Stimulated activated CD8-positive, alpha-beta memory T cell treated with anti-CD3 and anti-CD28 coated beads, Interleukin-2, amount 100 ng/mL, for 1 hour (primary cell): ENCODE measurements at places on chromosomes 1 and 21.

DNA sequence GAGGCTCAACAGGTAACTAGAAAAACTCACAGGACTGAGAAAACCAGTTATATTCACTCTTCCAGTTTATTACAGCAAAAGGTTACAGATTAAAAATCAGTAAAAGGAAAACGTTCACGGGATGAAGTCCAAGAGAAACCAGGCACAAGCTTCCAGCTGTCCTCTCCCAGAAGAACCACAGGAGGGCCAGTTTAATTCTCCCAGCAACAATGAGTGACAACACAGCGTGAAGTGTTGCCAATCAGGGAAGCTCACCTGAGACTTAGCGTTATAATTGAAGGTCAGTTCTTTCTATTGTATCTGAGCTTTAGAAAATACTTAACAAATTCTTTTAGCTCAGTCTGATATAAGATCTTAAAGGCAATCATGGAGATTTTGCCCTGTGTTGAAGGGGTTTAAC is 65.2 kb upstream of the TNR start:
- no peak for DNase-seq

DNA sequence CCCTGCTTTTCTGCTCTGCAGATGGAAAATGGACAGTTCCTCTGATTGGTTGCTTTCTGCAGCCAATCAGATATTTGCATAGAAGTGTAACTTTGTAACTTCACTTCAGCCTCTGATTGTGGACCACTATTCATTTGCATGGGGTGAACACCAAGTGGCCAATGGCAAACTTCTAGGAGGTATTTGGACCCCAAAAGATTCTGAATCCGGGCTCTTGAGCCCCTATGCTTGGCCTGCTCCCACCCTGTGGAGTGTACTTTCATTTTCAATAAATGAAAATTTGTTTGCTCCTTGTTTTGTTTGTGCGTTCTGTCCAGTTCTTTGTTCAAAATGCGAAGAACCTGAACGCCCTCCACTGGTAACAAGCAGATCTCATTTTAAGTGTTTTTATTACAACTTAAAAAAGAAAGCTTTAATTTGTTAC is 6.4 kb upstream of the GSTM4 start:
- no peak for DNase-seq

GRCh38 chr1:67711158-67711854 is 26.3 kb downstream of the GADD45A start:
- DNase-seq, result no peak

GRCh38 chr21:38392661-38393060 is 105.6 kb downstream of the ERG start:
- no peak for DNase-seq

GRCh38 chr1:9892563-9893528 is 17.2 kb downstream of the CTNNBIP1 start:
- no peak for DNase-seq

DNA sequence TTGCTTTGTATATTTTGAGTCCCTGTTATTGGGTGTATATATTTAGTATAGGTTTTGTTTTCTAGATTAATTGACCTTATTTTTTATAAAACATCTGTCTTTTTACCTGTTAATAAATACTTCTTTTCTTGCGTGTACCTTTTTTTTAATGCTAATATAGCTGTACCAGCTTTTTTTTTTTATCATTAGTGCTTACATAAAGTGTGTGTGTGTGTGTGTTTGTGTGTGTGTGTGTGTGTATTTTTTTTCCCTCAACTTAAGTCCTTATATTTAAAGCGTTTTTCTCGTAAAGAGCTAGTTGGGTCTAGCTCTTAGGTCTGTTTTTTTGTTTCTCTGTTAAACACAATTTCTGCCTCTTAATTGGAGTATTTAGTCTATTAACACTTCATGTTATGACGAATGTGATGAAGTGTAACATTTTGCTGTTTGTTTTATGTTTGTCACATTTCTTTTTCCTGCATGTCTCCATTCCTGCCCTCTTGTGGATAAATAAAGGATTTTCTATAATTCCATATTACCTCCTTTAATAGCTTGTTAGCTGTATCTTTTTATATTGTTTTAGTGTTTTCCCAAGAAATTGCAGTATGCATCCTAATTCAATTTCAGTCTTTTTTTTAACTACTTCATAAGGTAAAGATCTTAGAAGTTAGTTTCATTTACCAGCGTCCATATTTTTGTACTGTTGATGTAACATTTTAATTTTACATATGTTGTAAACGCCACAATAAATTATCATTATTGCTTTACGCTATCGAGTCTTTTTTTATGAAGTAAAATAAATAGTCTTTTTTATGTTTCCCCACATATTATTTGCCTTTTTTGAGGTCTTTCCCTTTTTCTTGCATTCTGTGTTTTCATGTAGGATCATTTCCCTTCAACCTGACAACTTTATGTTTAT is 4.3 kb downstream of the PRMT2 start:
- no peak for DNase-seq

GRCh38 chr21:32364387-32364786 is 28.4 kb downstream of the URB1 start:
- no peak for DNase-seq

DNA sequence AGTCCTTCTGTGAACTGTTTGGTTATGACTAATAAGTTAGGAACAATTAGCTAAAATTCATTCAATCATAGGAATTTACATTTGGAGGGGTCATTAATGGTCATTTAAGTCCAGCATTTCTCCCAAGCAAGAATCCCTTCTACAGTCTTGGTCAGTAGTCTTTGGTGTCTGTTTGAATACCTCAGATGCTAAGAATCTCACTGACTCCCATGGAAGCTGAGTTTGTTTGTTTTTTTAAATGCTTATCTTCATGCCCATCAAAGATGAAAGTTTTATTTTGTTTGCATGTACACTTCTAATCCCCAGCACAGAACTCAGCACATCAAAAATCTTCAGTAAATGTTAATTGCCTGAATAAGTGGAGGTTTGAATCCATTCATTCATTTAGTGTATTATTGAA is 41.3 kb upstream of the SLC44A3 start:
- DNase-seq, result no peak

DNA sequence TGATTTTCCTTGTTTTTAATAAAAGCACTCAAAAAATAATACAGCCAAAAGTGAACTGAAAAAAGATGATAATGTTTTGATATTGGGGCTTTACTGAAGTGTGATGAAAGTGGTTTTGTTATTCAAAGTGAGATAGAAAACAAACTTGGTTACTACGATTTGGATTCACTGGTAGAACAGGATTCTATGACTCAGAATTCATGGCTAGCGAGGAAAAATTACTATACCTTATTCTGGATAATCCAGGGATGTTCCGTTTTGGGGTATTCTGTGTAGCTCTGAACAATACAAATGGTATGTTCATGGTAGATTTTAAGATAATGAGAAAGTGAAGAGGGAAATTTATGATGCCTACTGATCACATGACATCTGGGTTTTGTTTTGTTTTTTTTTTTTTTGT is 117.7 kb downstream of the NRDC start:
- no peak for DNase-seq

GRCh38 chr1:237045278-237046016 is 3.5 kb downstream of the RYR2 start:
- no peak for DNase-seq

GRCh38 chr1:209434631-209435217 is 148.8 kb upstream of the CAMK1G start:
- DNase-seq, result no peak

DNA sequence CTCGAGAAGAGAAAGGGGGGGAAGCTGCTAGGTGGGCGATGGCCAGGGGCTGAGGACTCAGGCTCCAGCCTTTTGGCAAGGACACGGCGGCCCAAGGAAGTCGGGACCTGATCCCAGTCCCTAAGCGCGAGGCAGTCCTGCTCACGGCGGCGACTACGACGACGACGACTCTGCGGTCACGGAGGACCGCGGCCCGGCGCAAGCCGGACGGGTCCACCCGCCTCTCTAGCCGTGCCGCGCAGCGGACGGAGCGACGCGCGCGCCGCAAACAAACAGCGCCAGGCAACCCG is 401 bp downstream of the WNT9A start:
- DNase-seq, result no peak

- no peak for DNase-seq
Measured at GRCh38 chr1:31949862-31950261, 11.7 kb upstream of the PTP4A2 start.

DNA sequence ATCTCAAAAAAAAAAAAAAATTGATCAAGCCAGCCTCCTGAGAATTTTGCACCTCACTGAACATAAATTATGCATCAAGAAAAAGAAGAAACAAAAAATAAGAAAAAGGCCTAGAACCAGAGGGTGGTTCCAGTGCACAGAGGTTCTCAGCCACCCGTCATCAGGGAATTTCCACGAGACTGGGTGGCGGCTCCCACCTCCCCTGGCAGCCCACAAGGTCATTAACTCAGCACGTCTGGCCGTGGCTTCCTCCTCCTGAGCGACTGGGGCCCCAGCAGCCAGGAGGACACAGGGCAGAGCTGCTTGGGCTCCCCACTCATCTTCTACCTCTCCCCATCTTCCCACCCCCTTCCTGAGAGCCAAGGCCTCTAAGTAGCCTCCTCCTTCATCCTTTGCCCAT is 15.7 kb upstream of the TMEM51 start:
- DNase-seq, result no peak

DNA sequence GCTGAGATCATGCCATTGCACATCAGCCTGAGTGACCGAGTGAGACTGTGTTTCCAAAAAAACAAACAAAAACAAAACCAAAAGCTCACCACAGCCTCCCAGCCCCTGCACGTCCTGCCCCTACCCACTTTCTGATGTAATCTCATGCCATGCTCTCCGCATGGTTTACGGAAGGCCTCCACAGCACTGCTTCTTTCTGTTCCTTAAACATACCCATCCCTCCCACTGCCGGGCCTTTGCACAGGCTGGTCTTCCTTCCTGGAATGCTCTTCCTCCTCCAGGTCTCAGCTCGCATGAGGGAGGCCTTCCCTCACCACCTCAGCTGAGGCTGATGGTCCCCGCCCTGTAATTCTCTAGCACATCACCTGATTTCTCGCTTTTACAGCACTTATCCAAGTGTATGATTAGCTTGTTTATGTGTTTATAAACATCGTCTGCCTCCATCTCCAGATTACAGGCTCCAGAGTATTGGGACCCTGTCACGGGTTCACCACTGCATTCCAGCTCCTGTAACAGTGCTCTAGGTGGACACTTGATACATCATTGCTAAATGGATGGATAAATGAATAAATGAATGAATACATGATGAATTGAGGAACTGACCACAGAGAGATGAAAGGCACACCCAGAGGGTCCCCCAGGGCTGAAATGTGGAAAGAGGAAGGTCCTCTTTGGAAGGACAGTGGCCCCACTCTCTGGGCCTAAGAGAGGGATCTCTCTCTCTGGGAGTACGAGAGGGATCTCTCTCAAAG is 22.1 kb downstream of the TCEA3 start:
- no peak for DNase-seq

DNA sequence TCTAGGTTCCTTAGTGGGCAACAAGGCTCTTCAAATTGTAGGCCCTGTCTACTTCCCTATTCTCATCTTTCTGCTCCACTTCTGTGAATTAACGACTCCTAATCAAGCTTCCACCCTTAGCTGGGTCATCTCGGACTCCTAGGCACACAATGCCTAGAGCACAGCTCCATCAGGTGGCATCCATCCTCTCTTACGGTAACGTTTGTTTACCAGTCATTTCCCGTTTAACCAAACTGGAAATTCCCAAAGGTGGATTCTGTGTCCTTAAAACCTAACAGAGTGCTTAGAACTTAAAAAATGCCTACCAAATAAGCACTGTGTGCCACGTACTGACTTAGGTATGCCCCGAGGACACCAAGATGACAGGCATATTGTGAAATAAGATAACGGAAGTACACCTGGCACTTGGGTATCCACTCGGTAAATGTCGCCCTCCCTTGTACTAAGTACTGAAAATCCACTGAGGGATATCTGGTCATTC is 1.5 kb downstream of the PARP1 start:
- DNase-seq, result no peak

DNA sequence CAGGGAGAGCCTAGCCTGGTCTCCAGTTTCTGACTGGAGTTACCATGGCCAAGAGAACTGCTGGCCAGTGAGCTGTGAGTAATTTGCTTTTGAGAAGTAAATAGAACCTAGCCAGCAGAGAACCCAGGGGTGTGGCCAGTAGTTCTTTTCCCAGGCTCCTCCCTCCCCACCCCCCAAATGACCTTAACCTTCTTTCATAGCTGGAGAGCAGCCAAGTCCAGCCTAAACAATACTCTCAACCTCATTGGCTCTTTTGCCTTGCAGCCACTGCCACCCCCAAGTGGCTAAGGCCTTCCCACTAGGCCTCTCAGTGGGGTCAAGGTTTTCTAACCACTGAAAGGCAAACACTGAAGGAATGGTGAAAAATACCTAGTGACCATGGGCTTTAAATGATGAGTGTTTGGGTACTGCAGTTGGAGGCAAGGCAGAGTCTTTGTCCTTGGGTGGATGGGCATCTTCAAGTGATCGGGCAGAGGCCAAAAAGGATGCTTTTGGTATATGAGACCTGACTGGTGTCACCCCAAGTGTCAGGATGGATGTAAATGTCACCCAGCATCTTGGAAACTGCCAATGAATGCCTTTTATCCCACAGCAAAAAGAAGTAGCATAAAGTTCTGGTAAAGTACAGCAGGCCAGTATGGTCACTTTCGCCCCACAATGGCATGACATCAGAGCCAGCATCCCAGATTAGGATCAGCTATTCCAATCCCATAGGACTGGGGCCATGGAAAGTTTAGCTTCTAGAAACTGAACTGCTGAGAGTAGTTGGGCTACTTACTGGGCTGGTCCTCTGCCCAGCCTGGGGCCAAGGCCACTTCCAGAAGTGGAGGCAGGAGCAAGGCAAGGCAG is 3.5 kb upstream of the PIGV start:
- DNase-seq, result no peak

GRCh38 chr1:155858800-155859233 is 550 bp upstream of the SYT11 start:
- DNase-seq, result no peak

DNA sequence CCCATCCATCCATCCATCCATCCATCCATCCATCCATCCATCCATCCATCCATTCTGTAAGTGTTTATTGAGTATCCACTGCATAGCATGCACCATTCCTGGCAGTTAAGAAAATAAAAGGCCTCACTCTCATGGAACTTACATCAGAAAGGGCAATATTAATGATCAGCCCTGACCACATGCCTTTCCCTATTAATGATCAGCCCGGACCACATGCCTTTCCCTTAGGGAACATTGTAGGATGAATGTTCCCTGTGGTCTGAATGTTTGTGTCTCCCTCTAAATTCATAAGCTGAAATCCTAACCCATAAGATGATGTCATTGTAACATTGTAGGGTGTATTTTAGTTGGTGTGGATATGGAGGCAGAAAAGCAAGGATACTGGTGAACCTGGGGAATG is 365.8 kb downstream of the KIF26B start:
- DNase-seq, result no peak
